ENCODE measurements at places on chromosomes 5 and 9.

GRCh38 chr5:137808503-137809135 lies 54.5 kb upstream of the HNRNPA0 start:
- DNase-seq: no peak

GRCh38 chr9:120941046-120941770 lies 14.6 kb upstream of the TRAF1 start:
- no peak for DNase-seq

- DNase-seq: no peak
Observed at GRCh38 chr5:108557686-108558085, 175.8 kb upstream of the FBXL17 start.

DNA sequence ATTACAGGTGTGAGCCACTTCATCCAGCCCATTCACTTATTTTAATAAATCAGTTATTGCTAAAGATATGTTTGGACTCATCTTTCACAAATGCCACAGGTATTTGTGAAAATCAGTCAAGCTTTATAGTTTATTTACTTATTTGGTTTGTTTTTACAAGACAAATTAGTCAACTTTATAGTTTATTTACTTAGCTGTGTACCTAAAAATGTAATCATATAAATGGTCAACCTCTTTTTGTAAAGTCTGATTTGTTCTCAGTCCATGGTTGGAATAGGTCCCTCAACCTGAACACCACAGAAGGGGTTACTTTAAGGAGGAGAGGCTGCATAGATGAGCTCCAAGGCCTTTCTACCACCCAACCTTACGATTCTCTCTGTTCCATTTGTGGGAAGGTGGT lies 80.2 kb downstream of the GNAQ start:
- DNase-seq: no peak
